Putamen (tissue), 1 donor: ENCODE measurements at places on chromosomes 4 and X.

DNA sequence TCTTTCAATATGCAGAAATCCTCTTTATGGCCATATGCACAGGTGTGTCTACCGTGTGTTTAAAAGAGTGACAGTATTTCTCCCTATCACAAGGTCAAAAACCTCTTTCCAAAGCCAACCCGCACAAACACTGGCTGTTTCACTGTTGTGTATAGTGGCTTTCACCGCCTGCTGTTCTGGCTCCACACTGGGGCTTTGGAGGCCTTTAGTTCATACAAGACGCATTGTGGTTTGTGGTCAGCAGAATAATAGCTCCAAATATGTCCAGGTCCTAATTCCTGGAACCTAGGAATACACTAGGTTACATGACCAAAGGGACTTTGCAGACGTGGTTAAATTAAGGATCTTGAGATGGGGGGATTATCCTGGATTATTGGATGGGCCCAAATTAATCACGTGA, 40.7 kb upstream of the FAM9A start:
- no peak for DNase-seq

DNA sequence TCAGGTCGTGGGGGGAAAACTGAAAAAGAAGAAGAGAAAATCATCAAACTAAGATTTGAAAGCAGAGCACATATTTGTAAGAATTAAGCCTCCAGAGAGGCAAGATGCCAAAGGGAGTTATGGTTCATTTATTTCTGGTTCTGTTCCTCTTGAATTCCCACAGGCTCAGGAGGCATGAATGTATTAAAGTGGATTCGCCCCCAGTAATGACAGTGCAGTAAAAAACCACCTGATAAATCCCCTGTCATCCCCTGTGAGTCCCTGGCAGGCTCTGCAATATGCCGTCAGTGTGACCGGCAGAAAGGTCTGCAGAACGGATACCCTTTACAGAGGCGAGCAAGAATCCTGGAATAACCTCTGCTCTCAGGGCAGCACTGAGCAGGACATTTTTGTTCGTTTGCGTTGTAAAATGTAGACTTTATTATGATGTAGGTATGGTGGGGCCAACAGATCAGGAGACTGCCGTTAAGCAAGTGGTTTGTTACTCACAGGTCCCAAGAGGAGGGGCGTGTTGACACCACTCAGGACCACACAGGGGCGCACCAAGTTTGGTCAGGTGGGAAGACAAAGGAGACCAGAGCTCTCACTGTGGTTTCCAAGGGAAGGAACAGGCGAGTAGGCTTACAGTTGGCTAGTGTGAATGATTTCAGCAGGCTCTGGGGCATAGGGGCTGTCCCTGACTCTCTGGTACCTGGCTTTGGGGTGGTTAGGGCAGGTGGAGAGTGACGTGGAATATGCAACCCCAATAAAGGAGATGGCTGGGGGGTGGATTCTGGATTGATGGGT, 75.3 kb downstream of the DHRSX start:
- DNase-seq = no peak

- DNase-seq = no peak
Measured at GRCh38 chrX:152074163-152074562, 64.2 kb downstream of the MAGEA10 start.

GRCh38 chr4:118235566-118236120, 117.2 kb downstream of the PRSS12 start:
- no peak for DNase-seq

DNA sequence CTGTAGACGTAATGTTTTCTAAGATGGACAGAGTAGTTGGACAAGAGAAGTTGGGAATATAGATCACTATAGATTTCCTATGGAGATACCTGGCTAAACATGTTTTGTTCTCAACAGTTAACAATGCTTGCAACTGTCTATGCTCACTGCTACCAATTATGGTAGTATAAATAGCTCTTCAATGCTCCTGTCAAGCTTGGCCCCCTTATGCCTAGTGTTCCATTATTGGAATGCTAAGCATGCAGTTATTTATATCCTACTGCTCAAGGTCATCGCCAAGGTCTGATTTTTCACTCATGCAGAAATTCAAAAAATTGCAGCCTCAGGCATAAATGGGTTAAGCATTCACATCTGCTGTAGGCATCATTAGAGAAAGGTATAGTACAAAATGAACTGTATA, 519.0 kb downstream of the IL15 start:
- DNase-seq = no peak
